ENCODE measurements at places on chromosomes 3 and 15.

- no peak for DNase-seq
These were observed 32.0 kb downstream of the AMOTL2 start for GRCh38 chr3:134342259-134342658.

GRCh38 chr3:177093966-177094365 is 103.3 kb downstream of the TBL1XR1 start:
- DNase-seq = no peak

GRCh38 chr3:180421221-180421620 is 180.7 kb upstream of the TTC14 start:
- no peak for DNase-seq

- DNase-seq = no peak
These were observed 56.0 kb downstream of the RPLP1 start for GRCh38 chr15:69508659-69509058.

DNA sequence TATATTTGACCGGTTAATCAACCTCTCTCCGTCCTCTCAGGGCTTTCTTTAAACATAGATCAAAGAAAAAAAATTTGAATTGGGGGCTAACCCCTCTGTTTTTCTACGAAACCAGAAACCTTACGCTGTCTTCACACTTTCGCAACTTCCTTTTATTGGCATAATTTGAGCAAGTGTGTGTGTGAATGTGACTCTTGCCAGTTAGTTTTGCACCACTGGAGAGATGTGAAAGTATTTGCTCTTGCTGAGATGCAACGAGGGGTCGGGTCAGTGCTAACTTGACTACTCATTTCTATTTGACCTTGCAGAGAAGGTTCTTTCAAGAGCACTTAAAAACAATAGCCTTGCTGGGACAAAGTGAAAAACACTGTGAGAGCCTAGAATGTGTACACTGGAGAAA is 81.2 kb downstream of the FAM43A start:
- DNase-seq = no peak

DNA sequence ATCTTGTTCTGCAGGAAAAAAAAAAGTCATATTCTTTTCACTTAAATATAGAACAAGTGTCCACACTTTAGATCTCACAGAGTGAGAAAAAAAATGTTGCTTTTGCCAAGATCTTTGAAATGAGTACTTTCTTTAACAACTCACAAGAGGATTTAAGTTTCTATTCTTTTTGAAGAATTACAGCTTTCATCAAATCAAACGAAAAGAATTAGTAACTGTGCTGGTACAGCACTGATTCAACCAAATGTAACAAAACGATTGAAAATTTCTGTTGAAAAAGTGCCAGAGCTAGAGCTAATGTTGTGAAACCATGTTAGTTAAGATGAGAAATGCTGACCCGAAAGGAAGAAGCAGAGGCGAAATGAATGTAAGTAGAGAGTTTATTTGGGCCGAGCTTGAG is 300.2 kb downstream of the GABRB3 start:
- DNase-seq = no peak

- DNase-seq = no peak
These were observed 2.5 kb upstream of the TBC1D21 start for GRCh38 chr15:73870700-73871408.

GRCh38 chr3:170635385-170635735 is 49.5 kb upstream of the SLC7A14 start:
- no peak for DNase-seq

GRCh38 chr3:148042663-148043445 is 633.7 kb downstream of the ZIC1 start:
- DNase-seq = peak; percentile 55

DNA sequence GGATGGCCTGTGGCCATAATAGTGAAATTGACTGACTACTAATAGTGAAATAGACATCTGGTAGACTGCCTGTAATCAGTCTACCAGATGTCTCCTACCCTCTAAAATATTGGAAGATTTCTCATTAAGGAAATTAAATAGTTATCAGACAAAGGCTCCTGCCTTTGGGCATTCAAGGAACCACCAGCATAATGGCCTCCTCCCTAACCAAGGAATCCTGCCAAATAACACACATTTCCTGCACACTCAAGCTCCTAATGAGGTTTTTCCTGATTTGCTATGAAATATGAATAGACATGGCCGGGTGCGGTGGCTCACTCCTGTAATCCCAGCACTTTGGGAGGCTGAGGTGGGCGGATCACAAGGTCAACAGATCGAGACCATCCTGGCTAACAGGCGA is 14.6 kb downstream of the NUSAP1 start:
- DNase-seq = no peak

DNA sequence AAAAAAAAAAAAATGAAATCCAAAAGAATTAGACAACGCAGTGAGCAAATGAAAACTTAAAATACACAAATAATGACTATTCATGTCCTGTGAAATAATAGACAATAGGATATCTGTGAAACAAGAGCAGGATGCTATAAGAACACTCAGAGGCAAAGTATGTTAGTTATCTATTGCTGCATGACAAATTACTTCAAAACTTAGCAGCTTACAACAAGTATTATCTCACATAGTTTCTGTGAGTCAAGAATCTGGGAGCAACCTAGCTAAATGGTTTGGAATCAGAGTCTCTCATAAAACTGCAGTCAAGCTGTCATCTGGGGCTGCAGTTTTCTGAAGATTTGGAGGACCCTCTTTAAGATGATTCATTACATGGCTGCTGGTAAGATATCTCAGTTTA is 36.5 kb upstream of the ZMAT3 start:
- DNase-seq = no peak

DNA sequence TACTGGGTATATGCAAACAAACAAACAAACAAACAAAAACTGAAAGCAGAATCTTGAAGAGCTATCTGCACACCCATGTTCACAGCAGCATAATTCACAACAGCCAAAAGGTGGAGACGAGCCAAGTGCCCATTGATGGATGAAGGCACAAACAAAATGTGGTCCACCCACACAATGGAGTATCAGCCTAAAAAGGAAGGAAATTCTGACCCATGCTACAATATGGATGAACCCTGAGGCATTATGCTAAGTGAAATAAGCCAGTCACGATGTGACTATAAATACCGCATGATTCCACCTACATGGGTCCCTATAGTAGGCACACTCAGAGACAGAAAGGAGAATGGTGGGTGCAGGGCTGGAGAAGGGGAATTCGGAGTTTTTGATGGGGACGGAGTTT is 24.1 kb downstream of the XPC start:
- DNase-seq = no peak

DNA sequence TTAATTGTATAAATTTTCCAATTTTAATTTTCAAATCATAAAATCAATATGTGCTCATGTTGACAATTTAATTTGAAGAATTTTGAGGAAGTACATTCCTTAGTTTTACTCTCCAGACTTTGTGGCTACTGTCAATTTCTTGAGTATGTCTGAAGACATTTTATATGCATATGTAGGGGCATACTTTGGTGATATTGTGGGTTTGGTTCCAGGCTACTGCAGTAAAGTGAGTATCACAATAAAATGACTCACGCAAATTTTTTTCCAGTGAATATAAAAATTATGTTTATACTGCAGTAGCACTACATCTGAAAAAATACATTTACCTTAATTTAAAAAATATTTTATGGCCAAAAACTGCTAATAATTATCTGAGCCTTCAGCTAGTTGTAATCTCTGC is 123.2 kb upstream of the PLCL2 start:
- DNase-seq = no peak

GRCh38 chr15:90916461-90916860 is 13.4 kb downstream of the MAN2A2 start:
- no peak for DNase-seq

DNA sequence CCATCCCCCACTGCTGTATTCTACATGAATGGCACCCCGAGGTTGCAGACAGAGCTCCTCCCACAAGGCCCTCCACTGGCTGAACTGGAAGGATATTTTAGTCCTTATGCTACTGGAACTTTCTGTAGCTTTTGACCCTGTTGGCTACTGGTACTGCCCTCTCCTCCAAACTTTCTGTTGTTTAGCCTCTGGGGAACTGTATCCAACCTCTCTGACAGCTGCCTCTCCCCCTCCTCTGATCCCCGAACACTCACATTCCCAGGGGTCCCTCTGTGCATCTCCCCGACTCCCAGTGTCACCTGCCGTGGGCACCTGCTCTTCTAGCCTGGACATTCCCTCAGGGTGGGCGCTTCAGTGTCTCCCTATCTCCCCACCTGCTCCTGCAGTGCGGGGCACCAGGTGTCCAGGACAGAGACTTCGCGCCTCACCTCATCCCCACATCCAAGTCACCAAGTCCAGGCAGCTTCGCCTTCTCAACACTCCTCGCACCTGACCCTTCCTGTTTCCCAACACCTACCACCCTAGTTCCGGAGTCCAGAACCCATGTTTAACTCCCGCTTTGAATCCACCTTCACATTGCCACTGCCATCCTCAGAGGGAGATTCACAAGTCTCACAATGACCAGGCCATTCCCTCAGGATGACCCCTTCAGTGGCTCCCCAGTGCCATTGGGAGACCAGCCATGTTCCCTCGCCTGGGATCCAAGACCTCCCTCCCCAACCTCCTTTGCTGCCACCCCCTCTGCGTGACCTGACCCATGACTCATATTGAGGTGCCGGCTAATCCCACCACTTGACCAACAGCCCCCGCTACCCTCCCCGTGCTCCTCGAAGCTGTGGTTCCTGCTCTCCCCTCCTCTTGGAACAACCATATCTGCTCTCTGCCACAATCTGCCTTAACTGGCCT is 34.2 kb downstream of the BDH1 start:
- DNase-seq = no peak
